ENCODE measurements at places on chromosomes 1 and 21. TPM values are rescaled to one million over a fixed set of nuclear protein-coding genes. Genes with fewer than 3 reads are reported as not detected.

The EDN2 gene
- total RNA-seq: not detected

DNA sequence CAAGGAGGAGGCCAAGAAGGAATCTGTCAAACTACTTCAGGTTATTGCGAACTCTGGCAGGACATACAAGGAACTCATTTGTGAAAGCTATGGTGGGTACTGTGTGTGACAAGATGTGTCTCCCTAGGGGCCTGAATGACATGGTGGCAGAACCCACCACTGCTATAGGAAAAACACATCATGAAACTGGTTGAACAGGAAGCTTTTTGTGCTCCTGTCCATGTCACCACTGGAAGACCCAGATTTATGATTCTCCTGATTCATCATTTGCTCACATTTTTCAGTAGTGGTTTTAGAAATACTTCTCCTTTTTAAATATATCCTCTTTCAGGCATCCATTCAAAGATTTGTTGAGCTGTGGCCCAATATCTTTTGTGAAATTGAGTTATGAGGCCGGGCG lies 23.6 kb downstream of the ARMH1 start:
- no peak overlapping the region for H3K4me3 ChIP-seq
- no peaks in the 10 kb centered on the region for H3K36me3 ChIP-seq
- no peaks in the 10 kb centered on the region for H3K27me3 ChIP-seq
- peaks cover 15% of the 10 kb centered on the region for H3K4me1 ChIP-seq
- no peak overlapping the region for H3K27ac ChIP-seq
- DNase-seq: no peak

GRCh38 chr1:223140611-223141405 lies 2.2 kb downstream of the TLR5 start:
- no peak for DNase-seq
- no peaks in the 10 kb centered on the region for H3K36me3 ChIP-seq
- H3K27me3 ChIP-seq: peaks cover 21% of the 10 kb centered on the region
- no peak overlapping the region for H3K27ac ChIP-seq
- H3K4me3 ChIP-seq: no peak overlapping the region
- H3K4me1 ChIP-seq: peaks cover 10% of the 10 kb centered on the region

DNA sequence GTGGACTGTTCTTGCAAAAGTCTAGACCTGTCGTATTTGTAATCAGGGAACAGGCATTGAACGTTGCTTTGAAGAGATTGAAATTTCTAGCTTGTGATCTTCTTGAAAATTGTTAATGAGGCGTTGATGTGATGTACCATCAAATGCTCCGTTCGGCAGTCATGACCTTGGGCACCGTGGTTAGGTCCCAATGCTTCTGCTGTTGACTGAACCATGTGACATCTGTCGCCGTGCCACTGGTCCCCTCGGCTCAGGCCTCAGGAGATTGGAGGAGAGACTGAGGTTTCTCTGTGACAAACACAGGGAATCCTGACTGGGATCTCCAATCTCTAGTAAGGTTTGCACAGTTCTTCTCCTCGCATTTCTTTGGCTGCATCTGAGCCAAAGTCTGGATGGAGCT lies 18.1 kb upstream of the KCNAB2 start:
- peaks cover 52% of the 10 kb centered on the region for H3K4me1 ChIP-seq
- peak overlapping the region; percentile 94 for H3K4me3 ChIP-seq
- DNase-seq: peak; percentile 77
- peaks cover 51% of the 10 kb centered on the region for H3K36me3 ChIP-seq

DNA sequence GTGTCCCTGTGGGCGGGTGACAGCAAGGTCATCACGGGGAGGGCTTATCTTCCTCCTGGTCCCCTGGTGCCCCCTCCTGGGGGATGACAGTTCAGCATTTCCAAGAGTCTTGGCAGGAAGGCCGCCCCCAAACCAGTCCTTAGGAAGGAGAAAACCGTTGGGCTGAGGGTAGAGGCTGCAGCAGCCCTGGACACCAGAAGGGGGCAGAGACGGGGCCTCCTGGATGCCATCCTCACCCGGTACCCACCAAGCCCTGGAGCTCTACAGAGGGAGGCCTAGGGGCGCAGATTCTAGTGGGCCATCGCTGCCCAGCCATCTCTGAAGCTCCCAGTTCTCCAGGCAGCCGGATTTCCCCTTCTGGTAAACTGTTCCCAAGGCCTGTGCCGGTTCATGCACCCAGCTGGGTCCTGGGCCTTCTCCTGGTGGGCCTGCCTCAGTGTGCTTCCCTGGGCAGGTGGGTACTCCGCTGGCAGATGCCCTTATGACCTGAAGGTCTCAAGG lies 14.8 kb upstream of the ZNF669 start:
- DNase-seq: peak; percentile 69
- H3K4me1 ChIP-seq: peaks cover 2% of the 10 kb centered on the region
- H3K4me3 ChIP-seq: no peak overlapping the region

Measured in activated CD4-positive, alpha-beta T cell treated with anti-CD3 and anti-CD28 coated beads, Interleukin-2, amount 10 ng/mL, durations not matched to agents 24 days and 14 days (primary cell).